Hematopoietic multipotent progenitor cell treated with erythropoietin and hydrocortisone succinate and interleukin-3 and kit ligand, for 8 days (in vitro differentiated cells): ENCODE measurements at places on chromosomes 1 and 21.

- peak; percentile 62 for DNase-seq
Observed at GRCh38 chr21:41953831-41954653, at the start of gene C2CD2. TSS of gene C2CD2 (minus strand) at chr21:41954018. CDS start at chr21:41953648, 370 bp downstream.

DNA sequence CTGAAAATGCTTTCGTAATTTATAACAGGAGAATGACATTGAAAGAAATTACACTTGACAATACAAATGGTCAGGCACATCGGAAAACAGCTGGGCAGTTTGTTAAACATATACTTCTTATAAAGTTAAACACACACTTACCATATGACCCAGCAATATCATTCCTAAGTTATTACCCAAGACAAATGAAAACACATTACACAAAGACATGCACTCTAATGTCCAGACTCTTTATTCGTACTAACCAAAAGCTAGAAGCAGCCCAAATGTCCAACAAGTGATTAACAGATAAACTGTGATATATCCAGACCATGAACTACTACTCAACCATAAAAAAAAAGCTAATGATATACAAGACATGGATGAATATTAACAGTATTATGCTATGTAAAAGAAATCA lies 8.5 kb downstream of the AKT3 start:
- DNase-seq, result no peak

- no peak for DNase-seq
Observed at GRCh38 chr1:51612447-51612961, 4.4 kb upstream of the OSBPL9 start.

DNA sequence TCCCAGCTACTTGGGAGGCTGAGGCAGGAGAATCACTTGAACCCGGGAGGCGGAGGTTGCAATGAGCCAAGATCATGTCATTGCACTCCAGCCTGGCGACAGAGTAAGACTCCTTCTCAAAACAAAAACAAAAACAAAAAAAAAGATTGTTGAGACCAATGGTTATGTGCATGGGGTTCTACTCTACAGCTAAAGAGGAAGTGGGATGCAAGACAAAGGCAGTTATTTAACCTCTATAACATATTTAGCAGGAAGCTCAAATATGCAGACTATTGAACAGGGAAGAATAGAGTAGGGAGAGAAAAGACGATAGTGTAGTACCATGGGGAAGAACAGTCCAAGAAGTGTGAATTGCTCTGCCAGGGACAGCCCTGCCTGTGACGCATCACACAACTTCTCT lies 227.7 kb downstream of the SMYD3 start:
- DNase-seq, result no peak
